ENCODE measurements at places on chromosomes 3 and 15.
A peak's percentile ranks its signal among the peaks of the same experiment; 100 is the strongest.

GRCh38 chr3:150453353-150453752 is 45.3 kb downstream of the TSC22D2 start:
- DNase-seq: no peak

- no peak for DNase-seq
Observed at GRCh38 chr3:132872711-132873110, 150.5 kb upstream of the NPHP3 start.

- DNase-seq: no peak
Observed at GRCh38 chr3:55724821-55725220, 237.7 kb upstream of the WNT5A start.

DNA sequence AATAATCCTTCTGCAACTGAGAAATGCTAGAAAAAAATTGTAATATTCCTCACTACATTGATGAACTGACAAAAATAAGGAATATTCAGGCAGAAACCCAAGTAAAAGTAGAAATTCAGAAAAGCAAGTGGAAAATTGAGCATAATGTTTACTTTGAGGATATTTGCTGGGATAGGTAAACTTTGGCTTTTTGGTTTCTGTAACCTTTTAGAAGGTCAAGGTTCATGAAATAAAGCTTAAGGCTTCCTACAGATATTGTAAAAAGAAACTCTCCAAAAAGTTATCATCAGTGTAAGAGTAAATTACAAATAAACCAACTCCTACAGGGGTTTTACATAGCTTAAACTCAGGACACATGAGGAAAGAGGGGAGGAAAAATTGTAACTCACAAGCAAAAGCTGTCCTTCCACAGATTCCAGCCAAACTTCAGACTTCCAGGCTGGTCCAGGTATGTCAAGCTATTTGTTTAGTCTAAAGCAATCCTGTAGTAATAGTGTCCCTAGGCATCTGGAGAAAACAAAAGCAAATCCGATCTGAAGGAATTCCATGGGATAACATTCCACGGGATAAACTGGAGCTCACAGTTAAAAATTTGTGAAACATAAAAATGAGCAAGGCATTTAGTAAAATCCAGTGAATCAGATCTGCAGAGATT is 21.1 kb downstream of the C3orf70 start:
- DNase-seq: no peak

DNA sequence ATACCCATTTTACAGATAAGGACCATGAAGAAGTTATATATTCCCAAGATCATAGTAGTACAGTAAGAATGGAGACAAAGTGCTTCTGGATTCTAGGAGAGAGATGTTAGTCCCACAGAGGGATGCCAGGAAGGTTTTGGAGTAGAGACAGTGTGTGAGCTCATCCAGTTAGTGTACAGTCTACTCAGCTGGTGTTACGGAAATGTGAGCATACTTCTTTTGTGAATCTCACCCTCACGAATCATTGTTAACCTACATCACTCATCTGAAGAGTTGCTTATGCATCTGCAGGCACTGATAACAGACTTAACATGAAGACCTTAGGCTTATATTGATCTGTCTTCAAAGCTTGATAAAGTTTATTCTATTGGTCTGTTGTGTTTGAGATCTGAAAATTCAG is 106.6 kb upstream of the PTPRG start:
- DNase-seq: no peak

DNA sequence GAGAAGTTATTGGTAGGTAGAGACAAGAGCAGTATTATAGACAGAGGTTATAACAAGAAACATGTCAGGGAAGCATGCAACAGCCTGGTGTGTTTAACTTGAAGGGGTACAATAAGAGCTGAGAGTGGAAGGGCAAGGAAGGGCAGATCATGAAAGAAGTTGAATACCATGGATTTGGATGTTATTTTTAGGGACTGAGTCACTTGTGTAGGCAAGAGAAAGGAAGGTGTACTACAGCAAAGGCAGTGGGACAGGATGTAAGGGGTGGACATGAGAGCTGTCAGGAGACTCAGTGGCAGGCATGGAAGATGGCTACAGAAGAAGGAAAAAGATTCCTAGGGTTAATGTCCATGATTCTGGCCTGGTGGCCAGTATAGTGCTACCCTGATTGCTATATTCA is 66.4 kb downstream of the TFG start:
- DNase-seq: no peak

DNA sequence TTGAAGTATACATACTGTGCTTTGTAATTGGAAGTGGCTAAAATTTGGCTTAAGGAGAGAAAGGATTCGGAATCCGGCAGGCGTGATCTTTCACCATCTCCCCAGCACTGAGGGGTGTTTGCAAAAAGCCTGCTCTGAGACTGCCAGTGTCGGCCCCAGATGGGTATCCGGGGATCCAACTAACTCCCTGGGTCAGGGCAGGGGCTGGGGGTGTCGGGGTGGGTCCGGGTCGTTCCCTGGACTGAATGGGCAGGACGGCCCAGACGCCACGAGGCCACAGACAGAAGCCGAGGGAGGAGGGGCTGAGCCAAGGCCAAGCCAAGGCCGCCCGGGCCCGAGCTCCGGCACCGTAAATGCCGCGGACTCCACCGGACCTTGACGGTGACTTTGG is 349 bp downstream of the PPIB start:
- DNase-seq: no peak

DNA sequence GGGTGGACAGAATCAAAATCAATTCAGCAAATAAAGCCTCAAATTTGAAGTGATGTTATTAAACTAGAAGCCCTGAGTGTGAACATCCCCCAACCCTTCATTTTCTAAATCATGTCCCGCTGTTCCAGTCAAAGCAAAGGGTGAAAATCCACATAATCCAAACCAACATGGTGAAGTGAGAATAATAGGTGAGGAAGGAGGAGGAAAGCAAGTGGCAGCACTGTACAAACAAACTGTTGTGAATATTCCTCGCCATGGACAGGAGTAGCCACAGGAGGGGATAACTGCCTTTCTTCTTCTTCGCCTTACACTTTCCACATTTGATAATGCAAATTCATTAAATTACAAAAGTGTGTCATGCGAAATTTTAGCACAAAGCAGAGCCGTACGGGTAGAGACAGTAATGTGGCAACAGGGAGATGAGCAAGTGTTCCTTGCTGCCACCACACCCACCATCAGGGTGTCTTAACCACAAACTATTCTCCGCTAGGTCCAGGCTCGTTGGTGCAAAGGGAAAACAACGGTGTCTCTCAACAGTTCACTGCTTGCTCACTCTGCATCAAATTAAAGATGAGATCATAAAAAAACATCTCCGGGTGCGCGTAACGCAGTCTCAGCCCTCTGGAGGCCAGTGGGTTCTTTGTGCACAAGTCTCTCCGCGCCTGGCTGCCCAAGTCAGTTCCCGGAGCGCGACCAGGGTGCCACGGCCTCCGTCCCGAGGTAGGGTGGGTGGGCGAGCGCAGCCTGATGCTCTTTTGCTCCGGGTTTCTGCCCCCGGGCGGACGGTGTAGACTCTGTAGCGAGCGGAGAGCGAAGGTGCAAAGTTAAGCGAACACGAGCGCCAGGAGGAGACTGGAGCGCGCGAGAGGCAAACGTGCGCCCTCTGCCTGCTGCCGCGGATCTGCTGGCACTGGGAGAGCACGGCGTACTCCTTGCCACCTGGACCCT is 6.7 kb downstream of the EPHA3 start:
- no peak for DNase-seq

DNA sequence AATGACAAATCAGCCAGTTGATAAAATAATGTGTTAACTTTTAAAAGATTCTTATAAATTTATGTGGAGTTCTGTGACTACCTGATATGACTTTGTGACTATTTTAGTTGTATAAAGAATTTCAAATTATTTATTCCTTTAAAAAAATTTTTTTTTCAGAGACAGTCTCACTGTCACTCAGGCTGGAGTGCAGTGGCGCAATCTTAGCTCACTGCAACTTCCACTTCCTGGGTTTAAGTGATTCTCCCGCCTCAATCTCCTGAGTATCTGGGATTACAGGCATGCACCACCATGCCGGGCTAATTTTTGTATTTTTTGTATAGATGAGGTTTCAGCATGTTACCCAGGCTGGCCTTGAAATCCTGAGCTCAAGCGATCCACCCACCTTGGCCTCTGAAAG is 48.5 kb downstream of the MBNL1 start:
- no peak for DNase-seq

- DNase-seq: no peak
Observed at GRCh38 chr3:55297706-55298105, 189.4 kb downstream of the WNT5A start.

DNA sequence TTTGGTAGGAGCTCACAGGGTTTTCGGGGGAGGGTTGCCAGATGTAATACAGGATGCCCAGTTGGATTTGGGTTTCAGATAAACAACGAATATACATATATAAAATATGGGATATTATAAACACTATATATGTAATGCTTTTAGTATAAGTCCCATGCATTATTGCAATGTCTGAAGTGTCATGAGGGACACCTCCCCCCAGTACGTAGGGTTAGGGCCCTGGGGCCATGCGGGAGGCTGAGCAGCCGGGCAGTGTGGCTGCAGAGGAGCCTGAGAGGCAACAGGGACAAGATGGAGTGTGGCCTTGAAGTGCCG is 148.9 kb downstream of the SMAD6 start:
- no peak for DNase-seq

- DNase-seq: no peak
Observed at GRCh38 chr3:65712140-65712539, 326.6 kb downstream of the MAGI1 start.

DNA sequence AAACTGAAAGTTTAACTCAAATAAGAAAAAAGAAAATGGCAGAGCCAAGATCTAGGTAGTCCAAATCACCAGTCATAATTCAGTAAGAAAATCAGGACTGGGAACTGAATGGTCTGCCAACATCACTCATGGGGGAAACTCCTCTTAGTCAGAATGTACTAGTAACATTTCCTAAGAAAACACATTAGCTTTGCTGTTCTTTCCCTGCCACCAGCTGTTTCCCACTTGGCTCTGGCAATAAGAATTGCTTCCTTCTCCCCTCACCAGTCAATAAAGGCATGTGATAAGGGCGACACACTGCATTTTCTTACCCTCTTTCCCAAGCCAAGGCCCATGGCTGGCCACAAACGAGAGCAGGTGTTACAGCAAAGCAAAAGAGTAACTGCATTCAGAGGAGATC is 46.1 kb downstream of the PIK3R4 start:
- no peak for DNase-seq

- DNase-seq: no peak
Observed at GRCh38 chr3:112735926-112736325, 95.0 kb upstream of the CCDC80 start.

- DNase-seq: no peak
Observed at GRCh38 chr15:35690698-35691116, 144.7 kb upstream of the DPH6 start.

GRCh38 chr3:118936811-118937210 is 97.8 kb downstream of the IGSF11 start:
- DNase-seq: no peak

DNA sequence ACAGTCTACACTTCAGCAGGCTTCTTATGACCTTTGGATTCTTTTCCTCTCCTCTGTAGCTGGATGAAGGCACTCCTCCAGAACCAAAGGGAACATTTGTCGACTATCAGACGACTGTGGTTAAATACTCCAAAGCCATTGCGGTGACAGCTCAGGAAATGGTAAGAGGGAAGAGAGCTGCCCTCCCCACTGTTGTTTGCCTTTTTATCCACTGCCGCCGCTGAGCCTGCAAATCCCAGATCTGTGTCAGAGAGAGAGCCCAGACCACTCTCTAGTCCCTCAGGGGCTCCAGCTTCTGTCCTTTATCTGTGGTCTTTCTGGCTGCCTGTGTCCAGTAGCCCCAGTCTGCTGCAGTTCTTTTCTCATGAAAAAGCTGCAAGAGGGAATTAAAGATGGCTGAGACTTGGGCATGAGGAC is 261.5 kb upstream of the TPM1 start:
- no peak for DNase-seq

GRCh38 chr3:4606911-4607310 is 113.8 kb downstream of the ITPR1 start:
- DNase-seq: no peak

- no peak for DNase-seq
Observed at GRCh38 chr3:144556392-144556791, 584.8 kb downstream of the DIPK2A start.

GRCh38 chr3:10312861-10313260 is 8.1 kb downstream of the SEC13 start:
- no peak for DNase-seq

GRCh38 chr3:65545429-65545828 is 493.3 kb downstream of the MAGI1 start:
- DNase-seq: no peak

GRCh38 chr3:130759692-130760338 is 13.2 kb upstream of the PIK3R4 start:
- peak; percentile 78 for DNase-seq

- DNase-seq: no peak
Observed at GRCh38 chr15:26081758-26082220, 218.7 kb upstream of the ATP10A start.
